Stimulated activated CD8-positive, alpha-beta memory T cell treated with anti-CD3 and anti-CD28 coated beads, Interleukin-2, amount 100 ng/mL, for 1 hour (primary cell): ENCODE measurements at places on chromosomes 3 and 15.

GRCh38 chr3:52636673-52637072, 49.0 kb downstream of the PBRM1 start:
- no peak for DNase-seq

GRCh38 chr3:12275974-12276650, 12.8 kb upstream of the PPARG start:
- no peak for DNase-seq

DNA sequence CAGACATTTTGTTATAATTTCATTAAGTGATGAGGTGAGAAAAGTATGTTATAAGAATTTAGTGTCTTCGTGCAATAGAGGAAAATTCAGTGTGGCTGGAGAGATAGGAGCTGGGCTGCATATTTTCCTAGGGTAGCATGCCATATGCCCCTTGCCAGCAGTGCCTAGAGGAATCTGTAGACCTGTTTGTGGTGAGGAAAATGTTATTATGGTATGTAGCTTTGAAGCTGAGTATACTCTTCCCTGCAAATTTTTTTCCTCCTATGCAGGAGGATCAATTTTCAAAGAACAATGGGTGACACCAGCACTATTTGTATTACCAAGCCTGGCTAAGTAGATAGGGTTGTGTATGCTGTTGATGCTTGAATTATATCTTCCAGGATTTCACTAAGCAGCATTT, 200.6 kb downstream of the EDEM1 start:
- DNase-seq: no peak

GRCh38 chr3:183743231-183743630, 45.6 kb downstream of the YEATS2 start:
- no peak for DNase-seq

- DNase-seq: no peak
These were observed 172.3 kb upstream of the MBNL1 start for GRCh38 chr3:152096280-152096906.

- no peak for DNase-seq
These were observed 4.9 kb downstream of the GALK2 start for GRCh38 chr15:49174902-49175301.

DNA sequence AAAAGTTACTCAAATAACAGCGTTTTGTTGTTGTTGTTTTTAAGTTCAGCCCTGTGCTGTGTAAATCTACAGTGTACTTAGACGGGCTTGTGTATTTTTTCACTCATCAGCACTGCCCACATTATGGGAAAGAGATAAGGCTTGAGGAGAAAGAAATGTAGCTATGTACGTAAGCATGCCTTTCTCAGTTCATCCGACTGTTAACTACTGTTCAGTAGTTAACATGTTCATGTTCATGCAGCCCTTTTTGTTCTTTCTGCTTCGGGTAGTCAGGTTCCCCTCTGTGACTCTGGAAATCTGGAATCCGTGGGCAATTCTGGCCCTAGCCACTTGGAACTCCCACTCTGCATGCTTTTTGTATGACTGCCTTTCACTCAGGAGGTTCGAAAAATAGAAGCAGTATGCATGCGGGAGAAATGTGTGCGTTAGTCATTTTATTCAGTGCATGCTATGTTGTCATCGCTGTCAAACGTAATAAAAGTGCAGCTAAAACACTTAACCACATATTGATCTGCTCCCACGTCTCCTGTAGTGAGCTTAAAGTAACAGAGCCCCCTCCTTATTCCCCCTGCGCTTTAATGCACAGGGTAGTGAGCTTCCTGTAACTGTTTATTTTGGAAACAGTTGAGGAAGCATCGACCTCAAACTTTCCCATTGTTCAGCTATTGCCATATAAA, 283.1 kb upstream of the NR2F2 start:
- DNase-seq: no peak

- no peak for DNase-seq
These were observed 2.8 kb upstream of the PAK2 start for GRCh38 chr3:196736670-196737374.

GRCh38 chr15:81317642-81318017, 6.3 kb downstream of the STARD5 start:
- DNase-seq: no peak

DNA sequence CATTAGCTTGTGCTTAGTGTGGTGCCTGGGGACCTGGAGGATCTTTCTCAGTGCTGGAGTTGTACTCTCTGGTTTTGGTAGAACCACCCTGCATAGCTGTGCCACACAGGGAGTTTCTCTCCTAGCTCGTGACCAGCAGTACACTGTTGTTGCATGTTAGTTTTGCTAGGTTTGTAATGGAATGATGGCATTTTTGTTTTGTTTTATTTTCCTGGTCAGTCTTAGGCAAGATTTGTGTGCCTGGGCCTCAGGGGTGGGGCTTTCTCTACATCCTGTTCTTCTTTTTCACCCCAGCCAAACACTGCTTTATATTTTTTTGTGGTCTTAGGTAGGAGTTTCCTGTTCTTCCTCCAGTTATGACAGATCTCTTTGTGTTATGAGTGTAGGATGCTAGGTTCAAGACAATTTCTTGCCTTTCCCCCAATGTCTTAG, 534.5 kb upstream of the KCNMB2 start:
- no peak for DNase-seq

- DNase-seq: no peak
These were observed 873 bp downstream of the CAPN7 start for GRCh38 chr3:15206662-15207576.

GRCh38 chr3:43465109-43465508, 156.7 kb downstream of the ANO10 start:
- DNase-seq: no peak

DNA sequence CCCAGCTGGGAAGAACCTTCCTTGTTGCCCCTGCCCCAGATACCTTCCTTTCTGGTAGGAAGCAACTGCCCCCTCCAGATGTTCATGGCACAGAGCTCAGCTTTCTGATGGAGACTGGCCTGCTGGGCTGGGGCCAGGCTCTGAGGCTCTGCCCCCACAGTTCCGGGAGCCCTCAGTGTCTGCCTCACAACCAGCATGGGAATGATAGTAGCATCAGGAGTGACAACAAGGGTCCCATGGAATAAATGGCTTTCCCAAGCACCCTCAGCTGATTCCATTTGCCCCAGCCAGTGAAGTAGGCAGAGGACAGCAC, 65.6 kb upstream of the IQSEC1 start:
- no peak for DNase-seq

DNA sequence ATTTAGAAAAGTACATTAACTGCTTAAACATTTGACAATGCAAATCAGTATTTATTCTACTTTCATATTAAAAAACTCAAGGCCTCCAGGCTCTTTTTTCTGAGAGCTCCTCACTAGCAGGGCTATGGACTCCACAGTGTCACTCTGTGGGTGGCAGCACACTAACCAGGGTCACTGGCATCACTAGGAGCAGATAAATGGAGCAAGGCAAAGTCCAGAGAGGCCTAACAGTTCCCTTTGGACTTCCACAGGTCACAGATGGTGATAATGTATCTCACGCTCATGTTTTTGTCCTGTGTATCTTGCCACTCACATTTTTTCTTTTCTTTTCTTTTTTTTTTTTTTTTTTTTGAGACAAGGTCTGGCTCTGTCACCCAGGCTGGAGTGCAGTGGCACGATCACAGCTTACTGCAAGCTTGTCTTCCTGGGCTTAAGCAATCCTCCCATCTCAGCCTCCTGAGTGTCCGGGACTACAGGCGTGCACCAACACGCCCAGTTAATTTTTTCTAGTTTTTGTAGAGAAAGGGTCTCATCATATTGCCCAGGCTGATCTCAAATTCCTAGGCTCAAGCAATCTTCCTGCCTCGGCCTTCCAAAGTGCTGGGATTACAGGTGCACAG, 7.8 kb downstream of the SPG21 start:
- no peak for DNase-seq

GRCh38 chr3:133054586-133054985, 16.4 kb downstream of the TMEM108 start:
- no peak for DNase-seq

DNA sequence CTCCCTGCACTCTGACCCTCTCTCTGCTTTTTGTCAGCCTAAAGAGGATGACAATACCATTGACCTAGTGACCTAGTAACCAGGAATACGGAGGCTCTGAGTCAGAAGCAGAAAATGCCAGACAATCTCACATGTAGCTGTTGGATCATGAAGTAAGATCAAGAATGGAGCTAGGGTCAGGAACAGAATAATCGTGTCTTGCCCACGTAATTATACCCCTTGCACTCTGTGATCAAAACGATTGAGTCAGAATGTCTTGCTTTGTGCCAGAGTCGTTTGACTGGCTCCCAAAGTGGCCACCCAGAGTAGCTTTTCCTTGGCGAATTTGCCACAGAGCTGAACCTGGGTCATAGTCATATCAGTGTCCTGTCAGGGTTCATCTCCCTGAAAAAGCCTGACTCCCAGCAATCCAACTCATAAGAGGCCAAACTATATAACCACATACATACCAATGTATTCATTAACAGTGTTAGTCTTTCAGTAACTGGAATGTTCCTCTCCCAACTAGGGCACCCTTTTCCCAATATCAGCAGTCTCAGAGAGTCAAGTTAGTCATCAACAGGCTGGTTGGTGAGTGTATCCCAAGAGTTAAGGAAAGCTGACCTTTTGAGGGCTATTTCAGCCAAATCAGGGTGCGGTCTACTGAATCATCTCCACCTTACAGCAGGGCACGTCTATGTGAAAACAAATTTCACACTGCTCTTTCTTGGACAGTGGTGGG, 5.0 kb upstream of the CDV3 start:
- no peak for DNase-seq

- DNase-seq: no peak
These were observed 7.2 kb downstream of the FOXL2 start for GRCh38 chr3:138939561-138940241.

- DNase-seq: no peak
These were observed 49.2 kb downstream of the SLC15A2 start for GRCh38 chr3:121943431-121943830.
